A549 treated with DMSO at 1 μM for 4 hours (cell line): ENCODE measurements at places on chromosomes 1 and 21. TPM values are rescaled to one million over a fixed set of nuclear protein-coding genes. Genes with fewer than 3 reads are reported as not detected.

The TSACC gene
- total RNA-seq = 2.0 to 2.8 TPM (median 2.2 TPM) in 5 replicates

The ORC1 gene
- total RNA-seq = 19.7 to 23.7 TPM (median 20.9 TPM) in 5 replicates

The ATP5PF gene
- total RNA-seq = 206 to 245 TPM (median 222 TPM) in 5 replicates

The C1orf74 gene
- total RNA-seq = 1.3 to 2.1 TPM (median 1.8 TPM) in 5 replicates

The BACE2 gene
- 20.2 to 24.4 TPM (median 22.5 TPM) in 5 replicates for total RNA-seq

The PLEKHG5 gene
- 2.4 to 4.1 TPM (median 3.9 TPM) in 5 replicates for total RNA-seq

The ASPM gene
- 19.9 to 30.2 TPM (median 28.2 TPM) in 5 replicates for total RNA-seq

The ATAD3A gene
- 30.4 to 40.6 TPM (median 33.6 TPM) in 5 replicates for total RNA-seq

The DMBX1 gene
- 0.67 to 1.3 TPM (median 1.1 TPM) in 5 replicates for total RNA-seq

The CD164L2 gene
- total RNA-seq = not detected in 5 replicates

The RNF186 gene
- total RNA-seq = not detected in 5 replicates

The MIXL1 gene
- 0.07 to 0.10 TPM in 2 of 5 replicates, not detected in the others for total RNA-seq

The ASTN1 gene
- not detected in 5 replicates for total RNA-seq

The CRYBG2 gene
- 1.5 to 2.3 TPM (median 1.7 TPM) in 5 replicates for total RNA-seq

The PRR9 gene
- not detected in 5 replicates for total RNA-seq
